ENCODE measurements at places on chromosomes 16 and 17.

DNA sequence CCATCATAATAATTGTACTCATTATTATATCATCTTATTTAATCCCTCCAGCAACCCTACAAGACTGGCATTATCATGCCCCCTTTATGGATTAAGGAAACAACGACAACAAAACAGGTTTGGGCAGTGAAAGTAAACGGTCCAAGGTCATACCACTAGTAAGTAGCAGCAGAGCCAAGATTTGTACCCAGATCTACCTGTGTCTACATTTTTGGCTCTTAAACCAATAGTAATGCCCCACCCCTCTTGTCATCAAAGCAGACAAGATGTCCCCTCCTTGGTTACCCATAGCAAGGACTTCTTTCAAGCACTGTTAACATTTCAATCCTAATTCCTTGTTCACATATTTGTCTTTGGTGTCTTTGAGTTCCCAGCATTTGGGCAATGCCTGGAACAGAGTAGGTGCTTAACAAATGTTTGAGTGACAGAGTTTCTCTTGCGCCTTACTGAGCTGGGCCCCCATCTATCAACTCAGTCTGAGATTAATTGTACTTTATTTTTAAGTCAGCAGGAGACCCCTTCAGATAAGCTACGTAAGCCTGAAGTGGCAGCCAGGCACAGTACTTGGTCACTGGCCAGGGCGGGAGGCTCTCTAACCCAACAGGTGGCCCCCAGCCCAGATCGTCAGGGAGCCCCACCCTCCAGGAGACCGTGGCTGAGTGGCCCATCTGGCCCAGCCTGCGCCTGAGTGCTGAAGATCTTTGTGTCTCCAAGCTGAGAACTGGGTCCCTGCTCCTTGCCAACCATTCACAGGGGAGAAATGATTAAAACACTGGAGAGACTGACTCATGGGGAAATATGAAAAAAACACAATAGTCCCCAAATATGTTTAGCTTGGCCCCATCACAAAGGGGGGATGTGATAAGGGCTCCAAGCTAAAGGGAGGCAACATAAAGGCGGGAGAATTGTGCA lies 75.8 kb downstream of the AXIN2 start:
- no peaks in the 10 kb centered on the region for H3K36me3 ChIP-seq
- peaks cover 4% of the 10 kb centered on the region for H3K4me1 ChIP-seq
- no peak overlapping the region for H3K27ac ChIP-seq
- peaks cover 6% of the 10 kb centered on the region for H3K27me3 ChIP-seq
- DNase-seq = no peak
- no peak overlapping the region for H3K4me3 ChIP-seq

DNA sequence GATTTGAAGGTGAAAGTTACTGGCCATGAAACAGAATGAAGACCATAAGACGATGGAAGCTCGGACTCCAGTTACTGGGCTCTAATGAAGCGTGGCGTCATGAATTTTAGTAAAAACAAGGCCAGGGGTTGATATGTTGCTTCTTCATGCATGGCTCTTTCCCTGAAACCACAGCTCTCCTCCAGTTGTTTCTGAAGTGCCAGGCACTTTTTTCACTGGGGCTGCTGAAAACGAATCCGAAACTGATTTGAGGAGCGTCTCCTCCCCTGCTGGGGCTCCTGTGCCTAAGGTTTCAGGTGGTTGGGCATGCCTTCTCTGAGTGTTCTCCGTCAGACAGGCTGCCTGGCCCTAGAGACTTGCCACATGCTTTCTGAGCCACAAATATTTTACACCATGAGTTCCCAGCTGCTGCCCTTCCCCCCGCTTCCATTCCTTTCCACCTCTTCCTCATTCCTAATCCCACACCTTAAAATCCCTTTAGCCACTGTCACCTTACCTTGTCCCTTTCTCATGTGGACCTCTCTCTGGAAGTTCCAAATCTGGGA lies 3.7 kb upstream of the MYL4 start:
- H3K27me3 ChIP-seq = no peaks in the 10 kb centered on the region
- peak overlapping the region; percentile 73 for H3K4me3 ChIP-seq
- H3K36me3 ChIP-seq = no peaks in the 10 kb centered on the region
- peak overlapping the region; percentile 91 for H3K27ac ChIP-seq
- peaks cover 43% of the 10 kb centered on the region for H3K4me1 ChIP-seq
- DNase-seq = peak; percentile 65

- H3K4me1 ChIP-seq = peaks cover 4% of the 10 kb centered on the region
- no peak overlapping the region for H3K27ac ChIP-seq
- H3K36me3 ChIP-seq = peaks cover 53% of the 10 kb centered on the region
- H3K27me3 ChIP-seq = no peaks in the 10 kb centered on the region
- H3K4me3 ChIP-seq = no peak overlapping the region
These were observed 1.5 kb downstream of the RSKR start for GRCh38 chr17:28612531-28612930.

- no peaks in the 10 kb centered on the region for H3K4me1 ChIP-seq
- no peak for DNase-seq
- peaks cover 4% of the 10 kb centered on the region for H3K27me3 ChIP-seq
- no peak overlapping the region for H3K4me3 ChIP-seq
- no peaks in the 10 kb centered on the region for H3K36me3 ChIP-seq
These were observed 63.5 kb downstream of the SPACA3 start for GRCh38 chr17:33055171-33055611.

DNA sequence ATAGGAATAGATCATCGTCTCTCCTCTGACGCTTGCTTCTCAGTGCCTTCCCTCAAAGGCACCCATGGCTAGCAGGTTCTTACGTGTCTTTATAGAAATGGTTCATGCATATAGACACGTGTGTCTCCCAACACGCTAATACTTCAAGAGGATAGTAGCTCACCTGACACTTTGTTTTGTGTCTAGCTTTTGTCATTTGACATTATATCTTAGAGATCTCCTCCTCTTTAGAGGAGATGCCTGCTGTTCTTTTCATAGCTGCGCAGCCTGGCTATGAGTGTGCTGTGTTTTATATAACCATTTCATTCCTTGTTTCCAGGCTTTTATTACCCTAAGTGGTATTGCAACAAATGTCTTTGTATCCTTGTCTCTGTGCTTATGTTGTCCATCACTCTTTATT lies 411.7 kb downstream of the CPPED1 start:
- no peaks in the 10 kb centered on the region for H3K4me1 ChIP-seq
- H3K4me3 ChIP-seq = no peak overlapping the region
